ENCODE measurements at places on chromosomes 1 and 21.

GRCh38 chr1:200034761-200035396 is 7.4 kb downstream of the NR5A2 start:
- DNase-seq: no peak

GRCh38 chr1:71324671-71325267 is 243.9 kb upstream of the ZRANB2 start:
- DNase-seq: no peak

DNA sequence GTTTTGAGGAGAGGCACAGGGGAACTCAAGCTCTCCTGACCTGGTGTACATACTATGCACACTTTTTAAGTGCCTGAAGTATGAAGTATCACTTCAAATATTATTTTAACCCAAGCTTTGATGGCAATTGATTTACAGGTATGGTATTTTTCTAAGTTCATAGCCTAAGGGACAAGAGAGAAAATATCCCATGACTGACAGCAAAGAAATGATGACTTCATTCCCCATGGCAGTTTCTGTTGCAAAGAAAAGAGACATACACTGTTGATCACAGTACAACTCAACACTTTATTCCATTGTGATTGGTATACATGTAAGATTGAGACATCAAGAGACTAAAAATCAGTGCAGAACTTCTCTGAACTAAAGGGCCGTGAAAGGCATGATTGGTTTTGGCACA is 41.8 kb upstream of the BCL10 start:
- DNase-seq: no peak

GRCh38 chr1:100065183-100065968 is 67.4 kb downstream of the SASS6 start:
- no peak for DNase-seq

- no peak for DNase-seq
These were observed 69.4 kb downstream of the TOMM20 start for GRCh38 chr1:235059221-235059620.

DNA sequence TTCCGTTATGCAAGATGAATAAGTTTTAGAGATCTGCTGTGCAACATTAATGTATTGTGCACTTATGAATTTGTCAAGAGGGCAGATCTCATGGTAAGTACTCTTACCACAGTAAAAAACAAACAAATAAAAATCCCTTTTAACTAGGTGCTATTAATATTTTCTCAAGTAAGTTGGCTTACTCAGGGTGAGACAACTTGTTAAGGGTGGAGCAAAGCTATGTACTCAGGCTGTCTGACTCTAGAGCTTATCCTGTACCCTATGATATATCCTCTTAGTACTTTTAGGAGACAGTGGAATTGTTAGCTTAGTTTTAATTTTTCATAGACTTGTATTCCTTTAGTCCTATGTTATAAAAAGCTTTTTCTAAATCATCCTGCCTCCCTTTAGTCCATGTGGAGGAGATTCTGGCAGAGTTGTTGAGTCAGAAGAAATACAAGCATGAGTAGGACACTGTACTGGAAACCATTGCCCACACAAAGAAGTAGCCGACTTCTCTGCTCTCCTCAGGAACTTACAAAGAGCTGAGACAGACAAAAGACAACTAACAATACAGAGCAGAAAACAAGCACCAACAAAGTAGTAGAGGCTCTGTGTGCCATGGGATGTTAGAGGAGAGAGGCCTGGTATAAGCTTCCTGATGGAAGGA is 49.2 kb downstream of the S1PR1 start:
- DNase-seq: no peak

GRCh38 chr1:171460018-171460620 is 25.2 kb upstream of the PRRC2C start:
- no peak for DNase-seq

- DNase-seq: no peak
These were observed 101.6 kb downstream of the ZMYM4 start for GRCh38 chr1:35369922-35370671.

DNA sequence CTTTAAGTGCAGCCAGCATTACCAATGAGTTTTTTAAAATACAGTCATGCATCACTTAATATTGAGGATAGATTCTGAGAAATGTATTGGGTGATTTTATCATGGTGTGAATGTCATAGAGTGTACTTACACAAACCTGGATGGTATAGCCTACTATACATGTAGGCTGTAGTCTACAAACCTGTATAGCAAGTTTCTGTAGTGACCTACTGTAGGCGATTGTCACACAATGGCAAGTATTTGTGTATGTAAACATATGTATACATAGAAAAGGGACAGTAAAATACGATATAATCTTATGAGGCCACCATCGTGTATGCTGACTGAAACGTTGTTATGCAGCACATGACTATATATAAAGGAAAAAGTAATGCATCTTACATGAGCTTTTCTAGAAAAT is 48.2 kb downstream of the RPE65 start:
- no peak for DNase-seq

- DNase-seq: no peak
These were observed 10.8 kb downstream of the NTMT2 start for GRCh38 chr1:170156594-170156993.

GRCh38 chr1:118210051-118210722 is 25.2 kb upstream of the SPAG17 start:
- no peak for DNase-seq

GRCh38 chr21:45895778-45896370 is 85.7 kb upstream of the COL6A1 start:
- no peak for DNase-seq

GRCh38 chr1:224700918-224701531 is 84.9 kb downstream of the CNIH3 start:
- no peak for DNase-seq
